NCI-H2227 treated with DMSO at 0.1 percent for 48 hours (cell line): ENCODE measurements at places on chromosomes 13 and 19.

GRCh38 chr19:18464646-18465045 lies 26.7 kb upstream of the ISYNA1 start:
- DNase-seq: no peak

GRCh38 chr13:50919277-50919676 lies 9.7 kb downstream of the RNASEH2B start:
- no peak for DNase-seq

- DNase-seq: peak; percentile 19
Observed at GRCh38 chr19:13920940-13921747, 15.1 kb downstream of the CC2D1A start.

DNA sequence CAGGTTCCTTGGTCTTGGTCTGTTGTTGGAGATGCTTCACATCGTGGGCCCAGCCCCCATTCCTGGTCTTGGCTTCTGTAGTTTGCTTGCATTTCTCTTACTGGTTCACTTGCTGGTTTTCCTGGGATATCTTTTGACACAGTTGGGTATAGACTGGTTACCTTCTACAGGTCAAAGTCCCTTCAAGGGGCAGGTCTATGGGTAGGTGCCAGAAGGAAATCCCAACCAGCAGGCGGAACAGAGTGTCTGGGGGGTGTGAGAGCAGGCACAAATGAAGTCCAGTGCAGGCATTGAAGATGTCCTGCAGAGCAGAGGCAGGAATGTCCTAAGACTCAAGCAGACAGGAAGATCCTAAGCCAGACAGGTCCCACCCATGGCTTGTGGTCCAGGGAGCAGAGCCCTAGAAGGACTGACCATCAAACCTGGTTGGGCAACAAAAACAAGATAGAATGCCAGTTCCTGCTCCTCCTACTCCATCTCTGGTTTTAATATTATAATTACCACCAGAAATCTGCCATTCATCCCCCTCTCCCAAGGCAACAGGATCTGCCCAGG lies 17.7 kb upstream of the WASF3 start:
- DNase-seq: no peak

DNA sequence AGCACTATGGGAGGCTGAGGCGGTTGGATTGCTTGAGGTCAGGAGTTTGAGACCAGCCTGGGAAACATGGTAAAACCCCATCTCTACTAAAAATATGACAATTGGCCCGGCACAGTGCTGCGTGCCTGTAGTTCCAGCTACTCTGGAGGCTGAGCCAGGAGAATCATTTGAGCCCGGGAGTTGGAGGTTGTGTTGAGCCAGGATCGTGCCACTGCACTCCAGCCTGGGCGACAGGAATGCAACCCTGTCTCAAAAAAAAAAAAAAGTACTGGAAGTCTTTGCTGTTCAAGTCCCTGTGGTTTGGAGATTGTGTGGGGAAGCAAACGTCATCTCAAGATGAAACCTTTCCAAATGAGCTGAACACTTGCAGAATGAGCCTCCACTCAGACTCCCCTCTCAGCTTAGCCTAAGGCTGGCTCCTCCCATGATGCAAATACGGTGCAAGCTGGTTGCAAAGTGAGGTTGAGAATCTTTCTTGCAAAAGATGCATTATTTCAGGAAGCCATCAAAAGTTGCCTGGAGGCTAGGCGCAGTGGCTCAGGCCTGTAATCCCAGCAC lies 46.2 kb downstream of the MYO9B start:
- DNase-seq: no peak

GRCh38 chr13:20439261-20439660 lies 86.4 kb downstream of the CRYL1 start:
- DNase-seq: no peak

DNA sequence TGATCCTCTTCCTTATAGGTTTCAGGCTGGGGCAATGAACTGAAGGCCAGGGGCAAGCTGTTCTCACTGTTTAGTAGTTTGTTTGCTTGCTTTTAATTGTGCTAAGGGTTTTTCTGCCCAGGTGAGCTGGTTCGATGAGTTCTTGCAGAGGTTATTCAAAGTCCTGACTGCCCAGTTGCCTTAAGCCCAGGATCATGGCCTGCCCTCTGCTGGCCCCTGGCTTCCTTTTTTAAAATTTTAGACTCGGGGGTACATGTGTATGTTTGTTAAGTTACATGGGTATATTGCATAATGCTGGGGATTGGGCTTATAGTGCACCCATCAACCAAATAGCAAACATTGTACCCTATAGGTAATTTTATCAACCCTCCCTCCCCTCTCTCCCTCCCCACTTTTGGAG lies 65.7 kb downstream of the ZNF536 start:
- DNase-seq: no peak

DNA sequence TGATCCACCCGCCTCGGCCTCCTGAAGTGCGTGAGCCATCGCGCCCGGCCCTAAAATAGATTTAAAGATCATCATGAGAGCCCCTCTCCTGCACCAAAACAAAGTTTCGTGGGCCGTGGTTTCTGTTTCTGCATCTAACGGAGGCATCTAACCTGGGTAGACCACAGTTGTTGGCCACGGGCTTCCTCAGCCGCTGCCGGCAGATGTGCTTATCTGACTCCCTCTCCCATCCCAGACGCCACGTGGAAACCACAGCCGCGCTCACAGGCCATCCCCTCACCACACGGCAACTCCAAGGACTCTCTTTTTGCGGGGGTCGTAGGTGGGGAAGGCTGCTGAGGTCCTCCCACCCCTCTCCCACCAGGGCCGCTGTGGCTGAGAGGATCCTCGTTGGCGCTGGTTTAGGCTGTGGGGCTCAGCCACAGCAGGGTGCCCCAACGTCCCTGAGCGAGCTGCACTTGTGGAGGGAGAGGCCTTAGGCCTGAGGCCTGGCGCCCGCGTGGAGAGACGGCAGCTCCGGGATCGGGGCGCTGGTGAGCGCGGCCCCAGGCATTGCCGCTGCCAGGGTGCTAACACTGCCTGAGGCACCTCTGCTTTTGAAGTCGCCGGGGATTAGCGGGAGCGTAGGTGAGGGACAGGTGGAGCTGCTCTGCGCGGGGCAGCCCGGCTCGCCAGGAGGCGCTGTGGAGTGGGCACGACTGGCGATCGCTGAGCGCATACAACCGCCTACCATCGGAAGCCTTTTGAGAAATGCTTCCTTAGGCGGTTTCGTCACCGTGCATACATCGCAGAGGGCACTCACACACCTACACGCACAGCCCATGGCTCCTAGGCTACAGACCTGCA lies 8.9 kb downstream of the ZSCAN1 start:
- no peak for DNase-seq

- DNase-seq: no peak
Observed at GRCh38 chr19:4694211-4694987, 24.3 kb upstream of the MYDGF start.

GRCh38 chr13:62375653-62376052 lies 960.0 kb upstream of the PCDH20 start:
- peak; percentile 38 for DNase-seq

DNA sequence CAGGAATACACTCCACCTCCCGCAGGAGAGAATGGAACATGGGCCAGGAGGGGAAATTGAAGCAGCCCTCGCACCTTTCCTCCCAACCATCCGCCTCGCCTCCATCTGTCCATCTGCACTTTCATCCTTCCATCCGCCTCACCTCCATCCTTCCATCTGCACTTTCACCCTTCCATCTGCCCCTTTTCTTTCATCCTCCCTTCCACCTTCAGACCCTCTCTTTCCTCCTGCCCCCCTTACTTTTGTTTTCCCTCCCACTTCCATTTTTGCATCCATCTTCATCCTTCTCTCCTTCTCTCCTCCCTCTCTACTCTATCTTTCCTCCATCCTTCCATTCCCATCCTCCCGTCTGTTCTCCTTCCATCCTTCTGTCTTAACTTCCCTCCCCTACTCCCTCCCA lies 92.2 kb upstream of the ZNF536 start:
- DNase-seq: no peak

DNA sequence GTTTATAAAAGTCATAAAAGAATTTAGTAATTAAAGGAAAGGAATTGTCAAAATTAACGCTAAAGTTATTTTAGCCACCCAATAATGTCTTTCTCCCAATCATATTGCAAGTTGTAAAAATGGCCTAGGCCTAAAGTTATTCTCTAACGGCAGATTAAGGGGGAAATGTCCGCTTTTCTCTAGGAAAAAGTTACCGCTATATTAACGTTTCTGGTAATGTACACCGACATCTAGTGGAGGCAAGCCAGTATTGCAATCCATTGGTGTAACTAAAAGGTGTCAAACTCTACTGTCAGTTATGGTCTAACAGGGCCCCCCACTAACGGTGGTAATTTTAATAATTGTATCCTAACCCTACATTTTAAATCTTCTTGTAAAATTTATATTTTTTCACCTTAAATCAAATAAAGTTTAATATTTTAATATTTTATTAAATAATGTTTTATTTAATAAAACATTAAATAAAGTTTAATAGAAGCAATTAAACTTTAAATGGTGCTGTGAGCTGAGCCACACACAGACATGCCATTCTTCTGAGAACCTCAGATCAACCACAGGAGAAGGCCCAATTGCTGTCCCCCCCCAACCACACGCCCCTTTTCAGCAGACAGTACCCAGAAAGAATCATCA lies 35.9 kb upstream of the ZSCAN5A start:
- peak; percentile 60 for DNase-seq

- DNase-seq: no peak
Observed at GRCh38 chr13:92657565-92657964, 569.0 kb upstream of the GPC6 start.
